ENCODE measurements at places on chromosomes 11 and 22. TPM values are rescaled to one million over a fixed set of nuclear protein-coding genes. Genes with fewer than 3 reads are reported as not detected.

GRCh38 chr11:47998345-47998732 is 18.0 kb downstream of the PTPRJ start:
- DNase-seq, result no peak

DNA sequence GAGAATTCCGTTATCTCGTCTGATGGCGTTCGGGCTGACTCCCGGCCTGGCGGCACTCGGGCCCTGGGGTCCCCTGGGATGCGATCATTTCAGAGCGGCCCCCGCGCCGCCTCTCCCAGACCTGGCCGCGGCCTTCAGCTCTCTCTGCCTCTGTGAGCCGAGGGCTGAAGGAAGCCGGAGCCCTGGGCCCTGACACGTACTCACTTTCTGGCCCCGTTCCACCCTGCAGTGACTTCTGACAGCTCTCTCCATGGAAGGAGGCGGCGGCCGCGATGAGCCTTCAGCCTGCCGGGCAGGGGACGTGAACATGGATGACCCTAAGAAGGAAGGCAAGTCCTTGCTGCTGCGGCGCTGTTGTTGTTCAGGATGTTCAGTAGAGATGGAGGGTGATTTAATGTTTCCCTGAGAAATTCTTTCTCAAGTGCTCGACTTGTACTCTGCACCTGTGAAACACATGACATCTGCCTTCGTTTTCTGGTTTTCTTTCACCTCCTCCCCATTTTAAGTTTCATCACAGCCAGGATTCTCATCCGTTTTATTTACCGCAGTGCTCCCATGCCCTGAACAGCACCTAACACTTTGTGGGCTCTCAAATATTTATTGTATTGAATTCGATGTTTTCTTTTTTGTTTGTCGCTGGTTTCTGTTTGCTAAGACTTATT is 612 bp downstream of the GTSE1 start:
- DNase-seq, result no peak

DNA sequence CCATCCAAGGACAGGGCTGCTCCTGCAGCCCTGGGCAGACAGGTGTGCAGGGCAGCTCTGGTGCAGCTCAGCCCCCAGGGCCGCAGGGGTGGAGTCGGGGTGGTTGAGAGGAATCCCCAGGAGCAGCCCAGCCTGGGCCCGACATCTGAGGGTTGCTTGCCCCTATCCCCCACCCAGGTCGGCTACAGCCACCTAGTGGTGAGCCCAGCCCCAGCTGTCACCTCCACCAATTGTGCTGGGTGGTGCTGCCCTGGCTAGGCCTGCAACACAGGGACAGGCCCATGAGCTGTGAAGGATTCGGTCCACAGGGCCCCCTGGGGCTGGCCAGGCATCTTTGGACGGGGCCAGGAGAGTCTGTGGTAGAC is 29.6 kb downstream of the RTN4R start:
- no peak for DNase-seq

DNA sequence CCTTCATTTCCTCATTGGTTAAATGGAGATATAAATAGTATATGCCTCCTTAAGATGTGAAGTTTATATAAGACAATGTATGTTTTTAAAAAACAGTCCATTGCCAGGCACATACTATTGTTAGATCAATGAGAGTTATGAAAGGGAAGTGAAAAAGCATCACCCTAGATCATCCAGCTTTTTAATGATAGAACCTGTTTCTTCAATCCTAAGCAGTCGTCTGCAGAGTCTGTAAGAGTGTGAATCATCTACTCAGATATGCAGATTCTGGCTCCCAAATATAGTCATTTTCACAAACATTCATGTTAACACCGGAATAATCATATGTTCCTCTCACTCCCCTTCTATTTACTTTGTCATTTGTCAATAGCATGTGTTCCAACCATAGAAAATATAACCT is 65.3 kb upstream of the SLN start:
- DNase-seq, result no peak

- DNase-seq, result no peak
Observed at GRCh38 chr11:65421794-65422632, 585 bp upstream of the NEAT1 start.

- no peak for DNase-seq
Observed at GRCh38 chr11:15662285-15662684, 547.6 kb downstream of the INSC start.

- DNase-seq, result peak; percentile 51
Observed at GRCh38 chr11:96127596-96127959, 203.7 kb upstream of the MTMR2 start.

DNA sequence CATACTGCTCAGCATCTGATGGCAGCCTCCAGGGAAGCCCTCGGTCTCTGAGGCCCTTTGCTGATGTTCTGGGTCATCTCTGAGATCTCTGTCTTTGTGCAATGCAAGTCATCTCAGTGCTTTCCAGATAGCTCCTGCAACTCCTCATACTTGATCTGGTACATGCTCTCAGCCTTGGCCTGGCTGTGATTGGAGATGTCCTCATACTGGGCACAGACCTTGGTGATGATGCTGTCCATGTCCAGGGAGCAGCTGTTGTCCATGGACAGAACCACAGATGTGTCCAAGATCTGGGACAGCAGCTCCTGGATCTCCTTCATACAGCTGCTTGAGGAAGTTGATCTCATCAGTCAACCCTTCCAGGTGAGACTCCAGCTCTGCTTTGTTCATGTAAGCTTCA is 69.1 kb downstream of the SIK2 start:
- DNase-seq, result no peak

DNA sequence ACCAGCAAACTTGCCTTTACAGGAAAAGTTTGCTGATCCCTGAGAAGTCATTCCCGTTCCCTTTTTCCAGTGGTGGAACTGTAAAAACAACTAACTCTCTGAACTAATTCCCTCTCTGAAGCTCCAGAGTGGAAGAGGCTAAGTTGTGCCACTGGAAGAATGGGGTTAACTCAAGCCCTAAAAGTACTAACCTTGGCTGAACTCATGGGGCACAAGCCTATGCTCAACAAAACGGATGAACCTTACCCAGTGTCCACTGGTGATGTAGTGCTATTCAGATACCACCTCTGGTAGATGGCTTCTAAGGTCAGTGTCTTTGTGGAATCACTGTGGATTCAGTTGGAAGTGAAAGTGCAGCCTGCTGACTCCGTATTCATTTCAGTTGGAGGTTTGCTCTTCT is 59.9 kb upstream of the GNAZ start:
- no peak for DNase-seq

- DNase-seq, result peak; percentile 85
Observed at GRCh38 chr22:29306835-29307595, 565 bp downstream of the GAS2L1 start.

- DNase-seq, result no peak
Observed at GRCh38 chr22:23110190-23110921, 31.4 kb downstream of the RSPH14 start.

GRCh38 chr11:64923151-64923661 is 1.3 kb upstream of the PPP2R5B start:
- no peak for DNase-seq

DNA sequence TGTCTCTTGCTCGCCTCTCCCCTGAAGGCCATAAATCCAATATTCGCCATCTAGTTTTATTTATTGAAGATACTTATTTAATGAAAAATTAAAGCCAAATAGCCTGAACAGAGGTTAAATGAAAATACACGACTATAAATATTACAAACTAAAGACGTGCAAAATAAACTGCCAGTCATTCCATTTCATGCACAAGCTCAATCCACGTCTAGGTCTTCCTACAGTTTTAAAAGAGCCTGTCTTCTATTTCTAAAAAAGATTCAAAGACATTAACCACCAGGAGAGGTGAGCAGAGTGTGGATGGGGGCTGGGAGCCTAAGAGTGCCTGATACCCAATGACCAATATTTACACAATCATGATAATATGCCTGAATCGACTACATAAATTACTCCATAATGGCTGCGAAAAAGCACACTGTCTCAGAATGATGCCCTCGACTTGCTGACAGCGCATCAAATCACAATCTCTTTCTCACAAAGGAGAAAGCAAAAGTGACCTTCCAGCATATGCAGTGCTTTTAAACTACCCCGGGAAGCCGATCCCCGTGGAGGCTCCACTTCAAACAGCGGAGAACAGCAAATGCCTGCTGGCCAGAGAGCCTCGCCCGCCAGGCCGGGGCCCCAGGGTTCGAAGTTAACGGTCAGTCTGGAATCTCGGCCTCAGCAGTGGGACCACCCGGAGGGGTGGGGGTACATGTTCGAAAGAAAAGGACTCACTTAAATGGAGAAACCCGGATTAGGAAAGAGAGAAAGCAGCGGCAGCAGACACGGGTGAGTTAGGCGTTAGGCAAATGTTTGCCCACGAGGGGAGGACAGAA is 1.7 kb downstream of the FCHSD2 start:
- DNase-seq, result peak; percentile 61

DNA sequence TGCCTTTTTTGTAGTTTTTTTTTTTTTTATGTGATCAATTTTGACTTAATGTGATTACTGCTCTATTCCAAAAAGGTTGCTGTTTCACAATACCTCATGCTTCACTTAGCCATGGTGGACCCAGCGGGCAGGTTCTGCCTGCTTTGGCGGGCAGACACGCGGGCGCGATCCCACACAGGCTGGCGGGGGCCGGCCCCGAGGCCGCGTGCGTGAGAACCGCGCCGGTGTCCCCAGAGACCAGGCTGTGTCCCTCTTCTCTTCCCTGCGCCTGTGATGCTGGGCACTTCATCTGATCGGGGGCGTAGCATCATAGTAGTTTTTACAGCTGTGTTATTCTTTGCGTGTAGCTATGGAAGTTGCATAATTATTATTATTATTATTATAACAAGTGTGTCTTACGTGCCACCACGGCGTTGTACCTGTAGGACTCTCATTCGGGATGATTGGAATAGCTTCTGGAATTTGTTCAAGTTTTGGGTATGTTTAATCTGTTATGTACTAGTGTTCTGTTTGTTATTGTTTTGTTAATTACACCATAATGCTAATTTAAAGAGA is 12.5 kb downstream of the CCND1 start:
- DNase-seq, result no peak

- DNase-seq, result no peak
Observed at GRCh38 chr11:96103721-96104120, 179.8 kb upstream of the MTMR2 start.

- DNase-seq, result no peak
Observed at GRCh38 chr22:23072911-23073491, 2.7 kb downstream of the GNAZ start.

GRCh38 chr11:44950031-44950624 is 555 bp downstream of the TP53I11 start:
- DNase-seq, result no peak

DNA sequence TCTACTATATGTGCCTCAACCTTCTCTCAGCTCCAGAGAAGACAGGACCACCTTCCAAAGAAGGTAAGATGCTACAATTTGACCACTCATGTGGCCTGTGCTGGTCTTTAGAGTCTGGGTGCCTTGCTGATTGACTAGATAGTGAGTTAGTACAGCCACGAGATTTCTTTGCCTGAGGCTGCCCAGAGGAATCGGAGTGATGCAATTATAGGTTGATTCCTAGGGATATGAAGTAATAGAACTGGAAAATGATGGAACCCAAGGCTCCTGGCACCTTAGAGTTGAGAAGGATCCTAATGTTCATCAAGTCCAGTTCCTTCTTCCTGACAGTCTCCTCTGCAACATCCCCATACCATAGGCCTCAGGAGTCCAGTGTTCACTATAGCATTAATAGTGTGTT is 46.5 kb upstream of the CCDC134 start:
- DNase-seq, result no peak

- DNase-seq, result no peak
Observed at GRCh38 chr11:116309446-116309845, 463.3 kb downstream of the BUD13 start.

DNA sequence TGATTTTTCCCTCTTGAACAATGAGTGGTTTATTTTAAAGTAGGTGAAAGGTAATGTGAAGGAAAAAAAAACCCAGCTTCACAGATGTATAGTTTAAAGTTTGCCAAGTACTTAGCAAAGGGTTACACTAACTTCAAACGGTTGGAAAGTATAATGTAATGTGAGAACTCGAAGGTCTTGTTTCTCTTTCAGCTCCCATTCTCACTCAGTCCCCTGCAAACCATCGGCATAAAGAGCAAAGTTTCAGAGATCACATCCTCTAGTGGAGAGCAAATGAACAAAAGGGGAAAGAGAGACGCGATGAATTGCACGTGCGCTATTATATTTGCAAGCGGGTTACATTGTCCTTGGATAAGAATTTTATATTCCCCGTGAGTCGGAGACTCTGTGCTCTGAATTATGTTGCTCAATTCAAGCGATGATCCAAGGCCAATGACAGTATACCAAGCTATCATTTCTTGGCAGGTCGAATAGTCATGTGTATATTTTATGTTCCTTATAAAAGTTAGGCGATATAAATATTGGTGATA is 37.6 kb upstream of the BIRC3 start:
- DNase-seq, result no peak

DNA sequence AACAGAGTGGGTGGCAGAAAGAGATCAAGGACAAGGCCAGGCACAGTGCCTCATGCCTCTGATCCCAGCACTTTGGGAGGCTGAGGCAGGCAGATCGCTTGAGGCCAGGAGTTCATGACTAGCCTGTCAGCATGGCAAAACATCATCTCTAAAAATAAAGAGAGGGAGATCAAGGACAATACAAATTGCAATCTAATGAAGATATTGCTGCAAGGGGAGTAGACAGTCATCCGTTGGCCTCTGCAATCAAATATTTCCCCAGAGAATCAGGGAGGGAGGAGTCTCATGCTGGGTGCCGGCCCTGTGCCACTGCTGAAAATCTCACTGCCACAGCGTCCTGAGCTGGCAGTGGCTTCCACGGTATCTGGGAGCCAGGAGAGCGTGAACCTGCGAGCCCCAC is 19.4 kb upstream of the IL17RA start:
- no peak for DNase-seq

DNA sequence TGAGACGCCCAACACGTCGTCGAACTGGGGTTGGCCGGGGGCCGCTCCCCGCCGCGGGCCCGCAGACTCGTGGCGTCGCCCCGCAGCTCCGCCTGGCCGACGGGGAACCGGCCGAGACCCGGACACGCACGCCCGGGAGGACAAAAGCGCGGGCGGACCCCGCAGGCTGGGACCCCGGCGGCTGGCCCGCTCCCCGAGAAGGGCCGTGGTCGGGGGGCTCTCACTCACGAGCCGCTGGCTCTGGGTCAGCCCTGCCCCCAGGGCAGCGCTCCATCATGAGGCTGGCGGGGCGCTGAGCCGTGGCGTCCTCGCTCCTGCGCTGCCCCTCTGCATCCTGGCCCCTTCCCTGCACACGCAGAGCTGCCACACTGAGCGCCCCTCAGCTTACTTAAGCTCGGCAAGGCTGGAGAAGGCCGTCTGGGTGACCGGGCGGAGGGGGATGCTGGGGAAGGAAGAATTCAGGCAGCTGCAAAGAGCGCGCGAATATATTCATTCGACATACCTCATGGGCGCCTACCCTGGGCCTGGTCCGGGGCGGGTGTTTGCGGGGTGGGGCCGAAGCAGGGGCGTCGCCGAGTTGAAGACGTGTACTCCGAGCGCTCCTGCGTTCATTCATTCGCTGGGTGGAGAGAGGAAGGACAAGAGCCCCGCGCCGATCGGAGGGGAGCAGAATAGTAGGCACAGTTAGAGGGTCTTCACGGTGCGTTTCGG is 579 bp upstream of the CYB5R2 start:
- no peak for DNase-seq

Gene PKP3
- 0.69 TPM for total RNA-seq

Gene OR2AG2
- total RNA-seq, result 0.28 TPM

Gene DGKZ
- total RNA-seq, result 38.1 TPM

Gene DDI1
- total RNA-seq, result not detected

Gene MS4A6A
- 36.4 TPM for total RNA-seq

Gene ELF5
- not detected for total RNA-seq

Gene ARHGEF17
- 37.3 TPM for total RNA-seq
